NCI-H2107 (cell line): ENCODE measurements at places on chromosomes 2 and 18.

- DNase-seq = no peak
Observed at GRCh38 chr2:24917086-24917485, 3.0 kb downstream of the ADCY3 start.

GRCh38 chr18:6602365-6602764, 127.2 kb upstream of the ARHGAP28 start:
- DNase-seq = no peak

- no peak for DNase-seq
Observed at GRCh38 chr2:185291035-185291647, 447.5 kb upstream of the FSIP2 start.

DNA sequence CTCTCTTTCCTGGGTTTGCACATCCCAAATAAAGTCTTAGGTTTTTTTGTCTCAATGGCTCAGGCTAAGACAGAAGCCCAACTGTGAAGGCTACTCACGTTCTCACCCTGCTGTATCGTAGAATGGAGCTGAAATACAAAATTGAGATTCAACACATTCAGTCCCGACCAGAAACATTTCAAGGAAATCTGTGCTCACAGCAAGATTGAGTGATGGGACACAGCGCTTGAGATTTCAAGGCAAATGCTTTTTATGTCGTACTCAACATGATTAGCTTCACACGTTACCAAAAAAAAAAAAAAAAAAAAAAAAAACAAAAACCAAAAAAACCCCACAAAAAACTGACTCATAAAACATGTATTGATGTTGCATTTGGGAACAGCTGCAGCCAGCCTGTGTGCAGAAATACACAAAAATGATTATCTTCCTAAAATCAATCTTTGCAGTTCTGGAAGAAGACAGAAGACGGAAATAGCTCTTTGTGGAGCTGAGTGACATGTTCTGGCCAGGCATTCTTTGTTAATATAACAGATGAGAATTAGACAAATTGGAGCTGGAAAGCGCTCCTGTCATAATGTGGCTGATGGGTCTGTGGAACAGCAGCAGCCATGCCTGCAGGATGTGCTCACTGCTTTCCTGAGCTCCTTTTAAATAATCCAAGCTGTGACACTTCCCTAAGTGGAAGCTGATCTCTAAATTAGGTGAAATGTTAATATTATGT, 453.2 kb downstream of the LPIN1 start:
- DNase-seq = no peak

DNA sequence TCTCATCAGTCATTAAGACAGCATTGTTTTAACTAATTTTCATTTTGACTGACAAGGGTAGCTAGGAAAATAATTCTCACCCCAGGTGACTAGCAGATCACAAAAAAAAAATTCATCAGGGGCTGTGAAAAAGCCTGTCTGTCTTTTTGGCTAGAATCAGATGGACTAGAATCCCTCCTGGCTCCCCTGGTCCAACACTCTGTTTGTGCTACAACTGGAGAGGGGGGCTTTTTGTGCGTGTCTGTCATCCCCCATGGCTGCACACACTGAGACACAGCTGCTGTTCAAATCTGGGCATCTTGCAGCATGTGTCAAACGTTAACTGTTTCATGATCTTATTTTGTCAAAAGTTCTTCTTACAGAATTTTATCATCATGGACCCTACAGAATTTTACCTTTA, 51.2 kb downstream of the KIAA2012 start:
- no peak for DNase-seq

- DNase-seq = no peak
Observed at GRCh38 chr2:1721706-1722646, 22.3 kb downstream of the PXDN start.

GRCh38 chr2:197158591-197159550, 151.7 kb downstream of the ANKRD44 start:
- no peak for DNase-seq

DNA sequence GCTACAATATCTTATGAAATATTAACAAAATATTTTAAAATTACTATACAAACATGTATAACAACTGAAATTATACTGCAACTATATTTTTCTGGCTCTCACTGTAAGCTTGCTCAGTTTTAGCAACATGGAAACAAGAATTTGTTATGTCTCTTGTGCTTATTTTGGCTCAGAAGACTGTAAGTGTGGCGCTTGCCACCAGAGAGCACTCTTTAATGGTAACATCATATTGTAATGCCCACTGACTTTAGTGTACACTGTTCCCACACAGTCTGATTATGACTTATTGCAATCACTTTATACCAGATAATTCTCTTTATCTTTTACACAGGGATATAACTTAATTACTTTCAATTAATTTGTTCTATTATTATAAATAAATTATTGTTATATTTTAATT, 1500.6 kb upstream of the TMEFF2 start:
- DNase-seq = peak; percentile 3

DNA sequence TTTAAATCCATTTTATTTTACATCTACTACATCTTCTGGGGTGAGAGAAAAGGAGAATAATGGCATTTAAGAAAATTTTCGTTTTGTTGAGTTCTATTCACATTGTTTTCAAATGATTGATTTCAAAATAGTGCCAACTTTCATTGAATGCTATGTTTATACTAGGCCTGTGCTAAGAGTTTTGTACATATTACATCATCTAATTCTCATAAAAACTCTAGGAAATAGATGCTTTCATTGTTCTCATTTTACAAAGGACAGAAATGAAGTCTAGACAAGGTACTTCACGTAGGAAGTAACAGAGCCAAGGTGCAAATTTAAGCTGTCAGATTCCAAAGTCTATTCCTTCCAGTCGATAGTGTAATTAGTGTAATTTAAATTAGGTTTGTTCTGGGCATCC, 402.8 kb upstream of the UBE2E3 start:
- no peak for DNase-seq

DNA sequence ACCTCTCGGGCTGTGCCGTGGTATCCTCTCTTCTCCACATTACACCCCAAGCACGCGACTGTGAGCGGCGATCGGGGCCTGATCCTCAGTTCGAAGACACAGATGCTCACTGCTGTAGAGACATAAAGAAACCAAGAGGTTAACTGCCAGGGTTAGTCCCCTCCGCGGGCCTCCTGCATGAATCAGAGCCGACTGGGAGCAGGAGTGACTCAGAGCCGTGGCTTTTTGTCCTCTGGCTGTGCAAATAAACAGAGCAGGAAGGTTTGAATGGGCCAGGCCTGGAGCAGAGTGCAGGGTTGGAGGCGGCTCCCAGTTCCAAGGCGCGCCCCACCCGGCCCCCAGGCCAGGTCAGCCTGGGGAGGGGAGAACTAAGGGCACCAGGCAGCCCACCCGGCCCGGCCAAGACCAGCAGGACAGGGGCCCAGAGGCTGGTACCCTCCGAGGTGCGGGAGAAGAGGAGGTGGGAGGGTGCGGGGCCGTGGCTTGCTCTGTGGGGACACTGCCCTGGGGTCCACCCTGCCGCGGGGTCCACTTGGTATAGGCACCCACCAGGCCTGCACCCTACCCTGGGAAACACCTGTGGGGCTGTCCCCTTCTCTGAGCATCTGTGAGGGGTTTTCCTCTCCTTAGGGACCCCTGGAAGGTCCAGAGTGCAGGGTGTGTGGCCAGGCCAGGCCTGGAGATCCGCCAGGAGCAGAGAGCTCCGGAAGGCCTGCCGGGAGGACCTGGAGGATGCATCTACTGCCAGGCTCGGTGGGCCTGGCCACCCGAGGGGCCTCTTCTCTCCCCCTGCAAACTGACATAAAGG, 16.5 kb downstream of the TWIST2 start:
- no peak for DNase-seq

- DNase-seq = no peak
Observed at GRCh38 chr18:9049495-9049809, 53.0 kb upstream of the NDUFV2 start.

- DNase-seq = no peak
Observed at GRCh38 chr2:197075754-197076337, 149.3 kb upstream of the PGAP1 start.

DNA sequence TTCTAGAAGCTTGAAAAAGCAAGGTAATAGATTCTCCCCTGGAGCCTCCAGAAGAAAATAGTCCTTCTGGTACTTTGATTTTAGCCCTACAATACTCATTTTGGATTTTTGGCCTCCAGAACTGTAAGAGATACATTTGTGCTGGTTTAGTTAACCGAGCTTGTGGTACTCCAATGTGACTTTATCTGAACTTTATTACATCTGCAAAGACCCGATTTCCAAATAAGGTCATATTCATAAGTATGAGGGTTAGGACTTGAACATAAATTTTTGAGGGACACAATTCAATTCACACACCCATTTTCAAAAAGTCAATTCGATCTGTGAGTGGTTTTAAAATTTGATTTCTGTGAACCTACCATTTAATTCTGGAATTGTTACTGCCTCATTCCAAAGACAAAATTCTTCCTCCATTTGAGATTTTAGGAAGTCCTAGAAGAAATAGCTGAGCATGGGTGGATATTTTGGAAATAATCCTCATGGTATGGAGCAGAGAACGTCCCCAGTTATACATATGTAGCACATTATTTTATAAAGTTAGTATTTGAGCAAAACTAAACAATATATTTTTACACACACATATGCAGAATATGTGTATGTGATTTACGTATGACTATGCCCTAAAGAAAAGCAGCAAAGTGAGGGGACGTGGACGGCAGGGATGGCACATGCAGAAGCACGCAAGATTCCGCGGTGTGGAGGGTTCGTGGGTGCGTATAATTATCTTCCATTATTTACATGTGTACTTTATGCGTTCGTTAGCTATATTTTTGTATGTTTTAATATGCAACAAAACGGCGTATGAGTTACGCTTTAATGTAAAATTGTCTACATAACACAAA, 905 bp upstream of the NUP35 start:
- DNase-seq = no peak

- DNase-seq = no peak
Observed at GRCh38 chr18:58532298-58532697, 96.6 kb downstream of the ALPK2 start.

GRCh38 chr2:127061375-127062273, 45.3 kb downstream of the BIN1 start:
- no peak for DNase-seq

DNA sequence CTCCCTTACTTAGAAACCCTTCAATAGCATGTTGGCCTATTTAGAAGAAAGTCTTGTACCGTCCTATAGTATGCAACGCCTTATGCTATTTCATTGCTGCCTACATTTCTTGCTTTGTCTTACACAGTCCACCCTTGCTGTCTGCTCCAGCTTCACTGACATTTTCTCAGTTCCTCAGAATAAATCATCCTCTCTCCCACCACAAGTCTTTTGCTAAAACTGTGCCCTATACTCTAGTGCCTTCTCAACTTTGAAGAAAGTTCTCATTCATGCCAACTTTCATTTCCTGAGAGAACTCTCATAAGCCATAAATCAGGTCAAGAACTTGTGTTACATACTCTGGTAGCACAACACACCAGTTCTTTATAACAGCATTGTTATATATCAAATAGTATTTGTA, 54.3 kb upstream of the COL3A1 start:
- DNase-seq = no peak

GRCh38 chr18:47689371-47689770, 241.1 kb downstream of the SMAD2 start:
- DNase-seq = no peak
